NCI-H82 (cell line): ENCODE measurements at places on chromosomes 4 and X.

- peak; percentile 87 for DNase-seq
Observed at GRCh38 chr4:16007471-16008095, 44.6 kb upstream of the FGFBP2 start.

DNA sequence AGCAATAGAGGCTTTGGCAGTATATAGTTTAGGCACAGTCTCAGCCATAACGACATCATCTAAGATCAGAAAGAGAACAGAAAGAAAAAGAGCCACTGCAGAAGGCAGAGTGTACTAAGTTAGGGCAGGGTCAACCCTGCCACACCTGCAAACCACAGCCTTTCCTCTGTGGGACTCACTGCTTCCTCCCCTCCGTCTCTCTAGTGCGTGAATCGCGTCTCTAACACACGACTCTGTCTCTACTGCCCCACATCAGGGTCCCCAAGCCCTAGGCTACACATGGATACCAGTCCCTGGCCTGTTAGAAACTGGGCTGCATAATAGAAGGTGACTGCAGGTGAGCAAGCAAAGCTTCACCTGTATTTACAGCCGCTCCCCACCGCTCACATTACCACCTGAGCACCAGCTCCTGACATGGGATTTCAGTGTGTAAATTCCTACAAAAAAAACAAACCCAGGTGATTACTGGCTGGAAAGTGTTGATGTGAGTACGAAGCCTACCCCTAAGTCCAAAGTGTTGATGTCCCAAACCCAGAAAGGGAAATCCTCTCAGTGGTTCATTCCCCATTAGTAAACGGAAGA lies 128.9 kb downstream of the PRKX start:
- no peak for DNase-seq

DNA sequence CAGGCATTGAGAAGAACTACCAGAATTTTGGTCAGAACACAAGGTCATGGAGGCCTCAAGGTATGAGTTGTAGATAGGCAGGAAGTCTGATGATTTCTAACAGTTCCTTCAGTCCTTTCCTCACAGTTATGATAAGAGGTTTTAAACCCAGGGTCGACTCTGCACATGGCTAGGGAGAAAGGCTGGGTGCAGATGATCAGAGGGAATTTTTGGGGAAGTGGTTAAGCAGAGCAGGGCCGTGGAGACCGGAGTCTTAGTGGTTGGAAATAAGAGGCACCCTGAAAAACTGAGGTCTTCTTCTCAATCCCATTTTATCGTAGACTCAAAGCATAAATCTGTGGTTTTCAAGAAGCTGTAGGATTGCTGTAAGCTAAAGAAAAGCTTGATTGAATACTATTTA lies 118.5 kb upstream of the ANK2 start:
- no peak for DNase-seq

GRCh38 chr4:118968813-118969212 lies 80.2 kb downstream of the SYNPO2 start:
- DNase-seq, result no peak

GRCh38 chr4:169815606-169816005 lies 57.9 kb upstream of the HPF1 start:
- no peak for DNase-seq

DNA sequence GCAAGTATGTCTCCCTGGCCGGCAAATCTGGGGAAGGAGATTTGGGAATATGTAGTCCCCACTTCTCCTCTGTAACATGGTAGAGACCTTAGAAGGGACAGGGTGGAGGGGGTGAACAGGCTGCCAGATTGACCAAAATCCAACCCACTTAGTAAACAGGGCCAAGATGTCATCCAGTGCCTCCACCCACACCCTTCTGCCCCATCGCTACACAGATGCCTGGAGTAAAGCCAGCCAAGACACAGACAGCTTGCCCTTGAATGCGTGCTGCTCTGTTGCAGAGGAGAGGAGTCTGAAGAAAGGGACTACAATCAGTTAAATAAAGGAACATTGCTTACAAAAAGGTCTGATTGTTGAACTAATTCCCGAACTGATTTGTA lies 160.1 kb upstream of the LDB2 start:
- DNase-seq, result no peak

GRCh38 chr4:182449186-182449929 lies 206.2 kb downstream of the TENM3 start:
- DNase-seq, result peak; percentile 67

- DNase-seq, result no peak
Observed at GRCh38 chrX:56788717-56789122, 59.7 kb downstream of the NBDY start.

- DNase-seq, result no peak
Observed at GRCh38 chr4:99324361-99324760, 3.2 kb upstream of the ADH1B start.

GRCh38 chrX:149221230-149221629 lies 283.9 kb downstream of the IDS start:
- no peak for DNase-seq

DNA sequence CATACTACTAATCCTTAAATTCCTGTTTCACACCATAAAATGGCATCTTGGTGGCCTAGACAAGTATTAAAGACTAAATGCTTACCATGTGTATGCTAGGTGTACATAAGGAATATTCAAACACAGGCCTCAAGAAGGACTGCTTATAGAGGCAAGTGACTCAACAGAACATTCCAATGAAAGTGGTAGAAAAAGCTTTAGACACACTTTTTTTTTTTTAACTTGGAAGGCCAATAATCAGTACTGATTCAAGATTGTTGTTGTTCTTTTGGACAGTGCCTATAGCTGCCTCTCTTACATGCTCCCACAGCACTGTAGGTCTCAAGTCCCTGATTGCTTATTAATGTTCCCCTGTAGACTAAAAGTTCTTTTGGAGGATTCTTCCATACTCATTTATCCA lies 77.6 kb downstream of the FBXL5 start:
- DNase-seq, result no peak

GRCh38 chr4:188025476-188025875 lies 29.9 kb downstream of the ZFP42 start:
- DNase-seq, result no peak

- DNase-seq, result no peak
Observed at GRCh38 chr4:15659768-15660570, 4.8 kb upstream of the FBXL5 start.

- no peak for DNase-seq
Observed at GRCh38 chrX:88735835-88736234, 11.2 kb upstream of the CPXCR1 start.

- no peak for DNase-seq
Observed at GRCh38 chr4:126916049-126916625, 716.6 kb upstream of the INTU start.

GRCh38 chr4:22999419-22999818 lies 306.7 kb downstream of the GBA3 start:
- DNase-seq, result no peak

DNA sequence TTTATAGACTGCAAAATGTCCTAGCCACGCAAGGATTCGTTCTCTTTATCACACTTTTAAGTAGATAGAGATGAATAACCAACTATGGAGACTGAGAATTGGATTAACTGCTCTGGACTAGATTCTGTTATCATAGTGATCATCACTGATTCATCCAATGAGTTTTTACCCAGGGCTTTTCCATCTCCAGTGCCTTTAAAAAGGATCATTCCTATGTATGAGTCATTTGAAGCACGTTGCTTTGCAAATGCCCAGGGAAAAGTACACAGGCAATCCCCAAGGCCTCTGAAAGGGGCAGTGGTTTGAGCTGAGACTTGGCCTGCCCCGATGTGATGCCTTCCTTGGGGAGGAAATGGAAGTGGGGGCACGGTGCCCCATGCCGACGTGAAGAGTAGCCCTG lies 122.7 kb upstream of the PSAPL1 start:
- no peak for DNase-seq

DNA sequence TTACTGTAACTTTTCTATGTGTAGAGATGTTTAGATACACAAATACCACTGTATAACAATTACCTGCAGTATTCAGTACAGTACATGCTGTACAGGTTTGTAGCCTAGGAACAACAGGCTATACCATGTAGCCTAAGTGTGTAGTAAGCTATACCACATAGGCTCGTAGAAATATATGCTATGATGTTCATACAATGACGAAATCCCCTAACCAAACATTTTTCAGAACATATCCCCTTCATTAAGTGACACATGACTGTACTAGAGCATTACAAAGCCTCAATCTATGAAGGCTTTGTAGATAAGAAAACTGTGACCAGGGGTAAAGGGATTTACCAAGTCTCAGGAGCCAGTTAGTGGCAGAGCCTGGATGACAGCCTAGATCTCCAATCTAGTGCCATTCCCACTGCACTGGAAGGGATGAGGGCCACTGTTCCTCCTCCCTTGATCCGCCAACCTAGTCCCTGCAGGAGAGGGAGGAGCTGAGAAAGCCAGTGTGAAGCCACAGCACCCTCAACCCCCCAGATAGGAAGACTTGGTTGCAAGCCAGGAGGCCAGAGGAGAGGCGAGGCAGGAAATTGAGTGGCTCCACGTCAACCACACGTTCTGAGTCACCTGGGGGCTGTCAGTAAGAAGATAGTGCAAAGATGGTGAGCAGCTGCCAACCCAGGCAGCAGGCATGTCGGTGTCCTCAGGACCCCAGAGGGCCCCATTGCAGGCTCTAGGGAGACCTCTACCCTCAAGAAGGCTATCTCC lies 227.7 kb downstream of the BCOR start:
- no peak for DNase-seq

DNA sequence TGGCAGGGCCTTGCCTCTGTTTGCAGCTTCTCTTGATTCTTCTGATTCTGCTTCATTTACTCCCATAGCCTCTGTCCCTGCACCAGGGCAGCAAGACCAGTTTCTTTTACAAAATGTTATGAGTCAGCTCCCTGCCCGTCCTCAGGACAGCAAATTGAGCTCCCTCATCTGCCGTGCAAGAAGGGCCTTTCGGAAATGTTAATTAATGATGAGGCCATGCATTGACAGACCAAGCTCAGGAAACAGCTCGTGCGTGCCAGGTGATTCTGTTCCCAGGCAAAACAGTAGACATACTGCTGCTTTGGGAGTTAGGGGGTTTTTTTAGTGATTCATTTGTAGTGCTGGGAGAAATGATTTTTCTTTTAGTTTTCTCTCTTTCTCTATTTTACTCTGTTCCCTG lies 231.7 kb downstream of the FBXW7 start:
- DNase-seq, result no peak

- DNase-seq, result no peak
Observed at GRCh38 chrX:136380010-136380769, 79.4 kb downstream of the ADGRG4 start.

DNA sequence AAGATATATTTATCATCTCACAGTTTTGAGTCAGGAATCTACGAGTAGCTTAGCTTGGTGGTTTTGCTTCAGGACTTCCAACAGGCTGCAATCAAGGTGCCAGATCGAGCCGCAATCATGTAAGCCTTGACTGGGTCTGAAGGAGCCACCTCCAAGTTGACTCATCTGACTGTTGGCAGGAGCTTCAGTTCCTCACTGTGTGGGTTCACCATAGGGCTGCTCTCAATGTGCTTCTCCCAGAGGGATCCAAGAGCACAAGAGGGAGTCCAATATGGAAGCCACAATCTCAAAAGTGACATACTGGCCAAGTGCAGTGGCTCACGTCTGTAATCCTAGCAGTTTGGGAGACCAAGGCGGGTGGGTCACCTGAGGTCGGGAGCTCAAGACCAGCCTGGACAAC lies 26.5 kb downstream of the DCHS2 start:
- no peak for DNase-seq

DNA sequence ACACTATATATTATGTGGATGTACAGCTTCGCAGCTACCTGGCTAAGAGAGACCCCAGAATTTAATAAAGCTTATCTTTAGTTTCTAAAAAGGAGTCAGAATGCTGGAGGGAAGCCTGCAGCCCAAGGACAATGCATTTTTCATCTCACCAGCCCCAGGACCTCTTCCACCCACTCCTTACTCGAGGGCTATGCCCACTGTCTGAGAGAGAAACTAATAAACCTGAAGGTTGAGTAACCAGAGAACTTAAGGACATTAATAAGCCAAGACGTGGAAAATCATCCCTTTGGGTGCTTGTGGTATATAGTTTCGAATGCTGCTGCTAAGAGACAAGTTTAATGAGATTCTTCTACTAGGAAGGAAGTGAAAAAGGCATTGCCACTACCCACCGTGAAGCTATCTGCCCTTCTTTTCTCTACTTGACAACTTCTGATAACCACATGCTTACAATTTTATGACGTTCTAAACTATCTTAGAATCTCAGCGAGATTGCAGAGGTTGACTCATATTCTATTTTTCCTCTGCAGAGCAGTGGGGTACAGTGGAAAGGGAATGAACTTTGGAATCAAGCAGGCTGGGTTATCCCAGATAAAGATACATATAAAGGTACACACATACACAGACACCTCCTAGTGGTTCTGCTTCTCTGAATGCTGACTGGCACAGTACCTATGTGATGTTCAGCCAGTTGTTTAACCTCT lies 3.3 kb downstream of the RELL1 start:
- DNase-seq, result no peak
